Activated naive CD8-positive, alpha-beta T cell treated with anti-CD3 and anti-CD28 coated beads, Interleukin-2, amount 10 ng/mL, durations not matched to agents 7 days and 5 days (primary cell): ENCODE measurements at places on chromosomes 3 and 15.

GRCh38 chr3:22507709-22508108 is 695.4 kb upstream of the UBE2E2 start:
- no peak for DNase-seq
- H3K4me1 ChIP-seq = no peaks in the 10 kb centered on the region
- H3K27ac ChIP-seq = no peak overlapping the region
- H3K27me3 ChIP-seq = no peaks in the 10 kb centered on the region

- H3K27ac ChIP-seq = peak overlapping the region; percentile 94
- H3K36me3 ChIP-seq = peaks cover 3% of the 10 kb centered on the region
- peak overlapping the region; percentile 97 for H3K4me3 ChIP-seq
- peaks cover 23% of the 10 kb centered on the region for H3K27me3 ChIP-seq
- DNase-seq = no peak
These were observed 584 bp upstream of the LARS2 start for GRCh38 chr3:45387636-45388348.

- peaks cover 7% of the 10 kb centered on the region for H3K27me3 ChIP-seq
- no peaks in the 10 kb centered on the region for H3K4me1 ChIP-seq
- H3K4me3 ChIP-seq = no peak overlapping the region
- H3K36me3 ChIP-seq = no peaks in the 10 kb centered on the region
- no peak overlapping the region for H3K27ac ChIP-seq
- no peak for DNase-seq
These were observed 53.7 kb downstream of the PCSK6 start for GRCh38 chr15:101435761-101436160.

GRCh38 chr3:14481018-14481645 is 59.0 kb downstream of the GRIP2 start:
- H3K27ac ChIP-seq = no peak overlapping the region
- H3K27me3 ChIP-seq = no peaks in the 10 kb centered on the region
- no peak for DNase-seq
- H3K4me3 ChIP-seq = no peak overlapping the region

GRCh38 chr15:72968531-72968922 is 83.7 kb upstream of the NEO1 start:
- no peak for DNase-seq
- no peaks in the 10 kb centered on the region for H3K4me1 ChIP-seq
- H3K4me3 ChIP-seq = no peak overlapping the region
- no peak overlapping the region for H3K27ac ChIP-seq
- no peaks in the 10 kb centered on the region for H3K36me3 ChIP-seq
- H3K27me3 ChIP-seq = peaks cover 36% of the 10 kb centered on the region

DNA sequence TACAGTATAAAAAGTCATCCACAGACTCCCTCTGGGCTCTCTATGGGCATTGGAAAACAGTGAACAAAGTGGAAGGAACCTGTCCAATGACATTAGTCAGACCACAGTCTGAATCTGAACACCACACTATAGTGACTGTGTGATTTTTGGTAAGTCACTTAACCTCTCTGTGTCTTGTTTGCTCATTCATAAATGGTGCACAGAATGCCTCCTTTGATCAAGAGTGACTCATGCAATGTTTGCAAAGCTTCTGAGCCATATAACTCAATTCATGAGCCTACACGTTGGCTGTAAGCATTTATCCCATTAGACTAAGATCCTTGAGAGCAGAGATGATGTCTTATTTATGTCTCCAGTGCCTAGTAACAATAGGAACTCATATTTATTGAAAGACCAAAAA is 46.7 kb downstream of the SV2B start:
- DNase-seq = no peak
- H3K4me3 ChIP-seq = no peak overlapping the region
- no peak overlapping the region for H3K27ac ChIP-seq
- H3K27me3 ChIP-seq = peaks cover 36% of the 10 kb centered on the region

- H3K27ac ChIP-seq = no peak overlapping the region
- H3K27me3 ChIP-seq = no peaks in the 10 kb centered on the region
- DNase-seq = no peak
These were observed 18.7 kb downstream of the CRBN start for GRCh38 chr3:3160826-3161225.

DNA sequence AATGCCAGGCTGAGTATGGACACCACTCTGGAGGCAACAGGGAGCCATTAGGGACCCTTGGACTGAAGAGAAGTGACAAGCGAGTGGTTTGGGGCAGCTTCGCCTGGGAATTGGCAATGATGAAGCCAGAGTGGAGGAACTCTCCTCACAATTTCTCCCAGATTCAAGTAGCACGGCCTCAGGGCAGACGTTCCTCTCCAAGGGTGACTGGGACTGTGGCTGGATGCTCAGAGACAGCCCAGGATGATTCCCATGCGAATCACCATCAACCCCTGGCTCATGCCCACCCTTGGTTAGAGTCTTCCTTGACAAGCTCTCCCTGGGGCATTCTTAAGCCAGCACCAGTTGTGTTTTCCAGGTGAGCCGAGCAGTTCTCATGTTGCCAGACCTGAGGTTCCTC is 16.3 kb upstream of the DOCK3 start:
- H3K27ac ChIP-seq = no peak overlapping the region
- no peaks in the 10 kb centered on the region for H3K36me3 ChIP-seq
- H3K4me1 ChIP-seq = peaks cover 14% of the 10 kb centered on the region
- no peak overlapping the region for H3K4me3 ChIP-seq

- DNase-seq = no peak
- peak overlapping the region; percentile 83 for H3K4me3 ChIP-seq
- peaks cover 20% of the 10 kb centered on the region for H3K27me3 ChIP-seq
- peaks cover 4% of the 10 kb centered on the region for H3K36me3 ChIP-seq
These were observed 3.4 kb upstream of the KNL1 start for GRCh38 chr15:40590667-40591050.

DNA sequence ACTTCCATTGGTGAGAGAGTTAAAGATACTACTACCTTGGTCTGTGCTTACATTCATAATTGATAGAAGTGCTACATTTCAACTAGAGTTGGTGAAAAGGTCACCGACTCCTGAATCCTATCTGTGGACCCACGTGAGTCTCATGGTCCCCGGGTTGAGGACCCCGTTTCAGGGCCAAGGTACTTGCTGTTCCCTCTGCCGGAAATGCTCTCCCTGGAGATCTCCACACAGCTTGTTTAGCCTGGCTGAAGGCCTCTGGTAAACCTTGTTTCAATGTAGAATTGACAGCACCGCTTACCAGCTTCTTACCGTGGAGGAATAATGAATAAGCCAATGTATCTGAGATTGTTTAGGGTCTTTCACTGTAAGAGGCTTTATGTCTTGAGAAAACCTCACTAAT is 226.0 kb upstream of the GOLGA6L4 start:
- H3K36me3 ChIP-seq = no peaks in the 10 kb centered on the region
- H3K27ac ChIP-seq = no peak overlapping the region
- peaks cover 3% of the 10 kb centered on the region for H3K27me3 ChIP-seq
- no peaks in the 10 kb centered on the region for H3K4me1 ChIP-seq
- no peak for DNase-seq

GRCh38 chr15:61169275-61169903 is 59.7 kb downstream of the RORA start:
- peak overlapping the region; percentile 50 for H3K4me3 ChIP-seq
- no peaks in the 10 kb centered on the region for H3K36me3 ChIP-seq
- peaks cover 7% of the 10 kb centered on the region for H3K27me3 ChIP-seq

DNA sequence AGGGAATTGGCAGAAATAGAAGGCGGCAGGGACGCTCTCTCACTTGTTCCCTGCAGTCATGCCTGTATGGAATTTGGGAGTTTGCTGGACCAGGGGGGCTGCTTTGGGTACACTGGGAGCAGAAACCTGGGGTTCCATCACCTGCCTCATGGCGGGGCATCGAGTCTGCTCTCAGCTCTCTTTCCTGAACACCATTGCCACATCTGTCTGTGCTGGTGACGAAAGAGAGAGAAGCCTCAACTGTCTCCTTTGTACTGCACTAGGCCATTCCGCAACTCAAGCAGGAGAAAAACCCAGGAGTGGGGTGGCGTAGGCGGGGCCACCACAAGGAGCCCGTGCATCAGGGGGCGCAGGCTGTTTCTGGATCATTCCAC is 14.0 kb downstream of the TMEM158 start:
- DNase-seq = no peak
- H3K4me1 ChIP-seq = peaks cover 10% of the 10 kb centered on the region
- no peak overlapping the region for H3K4me3 ChIP-seq
- no peak overlapping the region for H3K27ac ChIP-seq
- H3K36me3 ChIP-seq = no peaks in the 10 kb centered on the region

- peaks cover 11% of the 10 kb centered on the region for H3K27me3 ChIP-seq
- DNase-seq = peak; percentile 13
- H3K4me1 ChIP-seq = no peaks in the 10 kb centered on the region
- no peaks in the 10 kb centered on the region for H3K36me3 ChIP-seq
These were observed 28.8 kb upstream of the MAGEF1 start for GRCh38 chr3:184740509-184741258.

GRCh38 chr3:16063603-16064002 is 110.9 kb upstream of the GALNT15 start:
- H3K4me3 ChIP-seq = no peak overlapping the region
- no peaks in the 10 kb centered on the region for H3K36me3 ChIP-seq
- peaks cover 6% of the 10 kb centered on the region for H3K27me3 ChIP-seq
- no peaks in the 10 kb centered on the region for H3K4me1 ChIP-seq
- no peak overlapping the region for H3K27ac ChIP-seq

DNA sequence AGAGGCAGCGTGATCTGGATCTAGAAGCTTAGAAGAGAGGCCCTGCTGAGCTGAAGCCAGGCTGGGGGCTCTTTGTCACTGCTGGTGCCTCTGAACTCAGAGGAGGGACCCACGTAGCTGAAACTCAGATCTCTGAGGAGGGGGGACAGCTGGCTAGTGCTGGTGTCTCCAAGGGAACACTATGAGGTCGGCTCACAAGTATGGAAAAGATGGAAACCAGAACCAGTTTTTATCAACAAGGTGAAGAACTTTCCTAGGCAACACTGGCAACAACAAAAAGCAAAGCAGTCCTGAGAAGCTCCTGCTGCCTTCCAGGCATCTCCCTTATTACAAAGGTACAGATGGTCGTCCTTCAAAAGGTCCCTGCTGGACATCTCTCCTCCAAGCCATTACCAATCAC is 27.0 kb upstream of the FSTL1 start:
- no peak overlapping the region for H3K27ac ChIP-seq
- H3K4me3 ChIP-seq = no peak overlapping the region
- DNase-seq = no peak
- H3K4me1 ChIP-seq = no peaks in the 10 kb centered on the region

DNA sequence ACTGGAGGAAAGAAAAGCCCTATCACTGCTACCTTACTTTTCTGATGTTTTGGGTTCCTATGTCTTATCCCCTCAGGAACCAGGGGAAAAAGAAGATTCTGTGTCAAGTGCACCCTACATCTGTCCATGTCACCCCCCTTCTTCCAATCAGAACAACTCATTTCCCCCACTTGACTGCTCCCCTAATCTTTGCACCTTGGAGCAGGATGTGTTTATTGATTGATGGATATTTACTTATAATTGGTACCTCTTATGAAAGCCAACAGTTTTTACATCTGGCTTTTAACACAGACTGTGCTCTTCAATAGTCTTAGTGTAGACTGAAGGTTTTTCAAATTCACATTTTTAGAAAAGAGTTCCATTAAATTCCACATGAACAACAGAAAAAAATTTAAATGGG is 33.3 kb downstream of the LIPC start:
- H3K4me1 ChIP-seq = peaks cover 69% of the 10 kb centered on the region
- H3K27me3 ChIP-seq = no peaks in the 10 kb centered on the region
- DNase-seq = no peak
- H3K36me3 ChIP-seq = peaks cover 38% of the 10 kb centered on the region
- no peak overlapping the region for H3K27ac ChIP-seq

GRCh38 chr3:87179642-87180041 is 47.5 kb upstream of the CHMP2B start:
- no peaks in the 10 kb centered on the region for H3K4me1 ChIP-seq
- H3K27ac ChIP-seq = no peak overlapping the region
- DNase-seq = no peak
- no peaks in the 10 kb centered on the region for H3K36me3 ChIP-seq

DNA sequence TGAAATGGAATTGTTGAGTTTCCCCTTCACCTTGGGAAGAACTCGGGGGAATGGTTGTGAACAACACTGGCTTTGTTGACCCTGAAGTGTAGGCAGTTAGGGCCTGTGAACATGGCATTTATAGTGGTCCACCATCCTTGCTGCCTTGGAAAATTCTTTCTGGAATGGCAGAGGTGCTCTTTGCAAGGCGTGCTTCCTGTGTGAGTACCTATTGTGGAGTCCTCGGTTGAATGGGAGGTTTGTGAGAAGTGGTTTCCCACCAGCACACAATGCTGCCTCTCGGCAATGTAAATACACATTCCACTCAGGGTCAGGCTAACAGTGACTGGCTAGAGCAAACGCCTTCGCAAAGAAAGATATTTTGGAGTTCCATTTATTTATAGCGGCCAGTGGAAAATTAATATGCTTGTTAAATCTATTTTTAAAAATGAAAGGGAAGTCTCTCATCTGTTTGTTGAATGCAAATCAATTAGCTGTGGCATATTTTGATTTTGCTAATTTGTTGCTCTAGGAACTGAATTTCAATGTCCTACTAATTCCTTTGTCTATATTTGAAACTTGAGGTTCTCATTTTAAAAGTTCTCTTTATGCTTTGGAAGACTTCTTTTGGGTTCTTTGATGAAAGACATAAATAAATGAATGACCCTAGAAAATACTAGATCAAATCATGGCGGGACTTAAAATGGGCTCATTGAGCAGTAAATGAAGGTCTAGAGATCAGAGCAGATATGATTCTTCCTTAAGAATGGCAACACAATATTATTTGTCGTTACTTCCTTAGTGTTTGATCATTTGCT is 59.5 kb downstream of the FNDC3B start:
- H3K27me3 ChIP-seq = no peaks in the 10 kb centered on the region
- no peak overlapping the region for H3K27ac ChIP-seq
- H3K4me1 ChIP-seq = peaks cover 39% of the 10 kb centered on the region
- H3K36me3 ChIP-seq = peaks cover 2% of the 10 kb centered on the region
- no peak for DNase-seq
- no peak overlapping the region for H3K4me3 ChIP-seq

GRCh38 chr3:172444821-172445220 is 3.4 kb downstream of the GHSR start:
- H3K27me3 ChIP-seq = peaks cover 92% of the 10 kb centered on the region
- peaks cover 27% of the 10 kb centered on the region for H3K4me1 ChIP-seq
- no peaks in the 10 kb centered on the region for H3K36me3 ChIP-seq
- DNase-seq = no peak
- no peak overlapping the region for H3K4me3 ChIP-seq

DNA sequence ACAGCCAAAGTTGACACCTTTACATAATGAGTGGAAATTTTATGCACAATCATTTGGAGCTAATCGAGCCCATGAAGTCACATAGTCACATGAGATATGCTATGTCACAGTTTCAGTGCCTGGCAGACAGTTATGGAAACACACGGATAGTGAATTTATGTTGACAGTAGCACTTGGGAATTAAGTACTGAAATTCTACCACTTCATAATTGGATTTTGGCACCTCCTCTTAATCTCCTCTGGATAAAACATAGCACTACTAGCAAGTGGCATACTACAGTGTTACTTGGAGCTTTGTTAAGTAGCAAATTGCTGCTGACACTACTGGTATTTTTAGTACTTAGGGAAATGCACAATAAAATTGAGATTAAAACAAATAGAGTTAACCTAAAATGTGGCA is 1679.4 kb downstream of the OTOL1 start:
- H3K36me3 ChIP-seq = no peaks in the 10 kb centered on the region
- no peaks in the 10 kb centered on the region for H3K27me3 ChIP-seq
- no peak overlapping the region for H3K27ac ChIP-seq
- no peak for DNase-seq
- no peaks in the 10 kb centered on the region for H3K4me1 ChIP-seq
